D341Med (cell line): ENCODE measurements at places on chromosomes 11 and 22.

- DNase-seq = no peak
Measured at GRCh38 chr22:44191036-44191454, 10.3 kb downstream of the PARVG start.

DNA sequence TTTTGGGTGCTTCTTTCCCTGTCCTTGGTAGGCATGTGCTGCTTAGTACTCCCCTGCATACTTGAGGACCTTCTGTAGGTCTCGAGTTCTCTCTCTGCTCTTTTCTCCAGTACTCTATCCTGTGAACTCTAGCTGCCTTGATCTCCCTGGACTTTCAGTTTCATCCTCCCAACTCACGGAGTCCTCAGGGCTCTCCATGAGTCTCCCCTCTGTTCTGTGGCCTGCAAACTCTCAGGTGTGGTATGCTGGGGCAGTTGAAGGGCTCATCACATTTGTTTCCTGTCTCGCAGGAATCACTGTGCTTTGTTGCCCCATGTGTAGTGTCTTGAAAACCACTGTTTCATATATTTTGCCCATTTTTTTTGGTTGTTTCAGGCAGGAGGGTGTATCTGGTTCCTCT lies 3.3 kb upstream of the PACS1 start:
- DNase-seq = no peak

- no peak for DNase-seq
Measured at GRCh38 chr11:69881467-69882269, 62.5 kb upstream of the FGF3 start.

DNA sequence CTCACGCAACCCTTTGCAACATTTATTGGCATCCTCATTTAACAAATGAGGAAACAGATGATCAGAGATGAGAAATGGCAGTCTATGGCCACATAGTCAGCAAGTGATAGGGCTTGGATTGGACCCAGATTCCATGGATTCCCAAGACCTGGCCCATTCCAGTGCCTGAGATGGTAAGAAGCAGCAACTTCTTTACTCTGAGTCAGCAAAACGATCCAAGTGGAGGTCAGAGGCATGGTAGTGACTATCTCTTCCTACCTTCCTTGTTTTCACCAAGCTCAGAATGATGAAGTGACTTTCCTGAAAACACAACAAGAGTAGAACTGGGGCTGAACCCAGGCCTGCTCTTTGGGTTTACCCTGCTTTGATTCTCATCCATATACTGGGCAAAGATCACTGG lies 293.1 kb downstream of the TENM4 start:
- DNase-seq = no peak

GRCh38 chr22:45642986-45643385 lies 28.6 kb upstream of the ATXN10 start:
- no peak for DNase-seq

- no peak for DNase-seq
Measured at GRCh38 chr22:42880815-42881214, 23.7 kb upstream of the ARFGAP3 start.

GRCh38 chr11:72673284-72673942 lies 809 bp downstream of the PDE2A start:
- DNase-seq = no peak

DNA sequence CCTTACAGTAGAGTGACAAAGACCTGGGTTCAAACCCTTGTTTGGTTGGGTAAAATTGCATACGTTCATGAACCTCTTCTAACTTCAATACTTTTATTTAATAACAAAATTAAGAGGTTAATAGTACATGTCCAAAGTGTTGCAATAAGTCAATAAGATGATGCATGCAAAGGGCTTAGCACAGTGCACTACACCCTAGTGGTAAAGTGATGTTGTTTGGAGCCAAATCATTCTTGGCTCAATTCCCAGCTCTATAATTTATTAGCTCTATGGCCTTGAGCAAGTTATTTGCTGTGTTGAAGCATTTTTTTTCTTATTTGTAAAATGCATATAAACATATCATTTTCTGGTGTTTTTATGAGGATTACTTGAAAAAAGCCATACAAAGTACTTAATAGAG lies 945.3 kb downstream of the LRRC4C start:
- DNase-seq = no peak

DNA sequence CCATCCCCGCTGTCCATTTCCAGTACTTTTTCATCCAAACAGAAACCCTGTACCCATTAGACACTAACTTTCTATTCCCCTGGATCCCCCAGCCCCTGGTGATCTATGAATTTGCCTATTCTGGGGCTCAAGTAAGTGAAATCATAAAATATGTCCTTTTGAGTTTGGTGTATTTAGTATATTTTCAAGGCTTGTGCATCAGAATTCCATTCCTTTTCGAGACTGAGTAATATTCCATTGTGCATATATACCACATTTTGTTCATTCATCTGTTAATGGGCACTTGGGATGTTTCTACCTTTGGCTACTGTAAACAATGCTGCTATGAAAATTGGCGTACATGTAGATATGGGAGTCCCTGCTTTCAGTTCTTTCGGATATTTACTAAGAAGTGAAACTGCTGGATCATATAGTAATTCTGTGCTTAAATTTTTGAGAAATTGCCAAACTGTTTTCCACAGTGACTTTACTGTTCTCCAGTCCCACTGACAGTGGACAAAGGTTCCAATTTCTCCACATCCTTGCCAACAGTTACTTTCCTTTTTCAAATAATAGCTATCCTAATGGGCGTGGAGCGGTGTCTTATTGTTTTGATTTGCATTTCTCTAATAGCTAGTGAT lies 16.1 kb downstream of the APLP2 start:
- no peak for DNase-seq

DNA sequence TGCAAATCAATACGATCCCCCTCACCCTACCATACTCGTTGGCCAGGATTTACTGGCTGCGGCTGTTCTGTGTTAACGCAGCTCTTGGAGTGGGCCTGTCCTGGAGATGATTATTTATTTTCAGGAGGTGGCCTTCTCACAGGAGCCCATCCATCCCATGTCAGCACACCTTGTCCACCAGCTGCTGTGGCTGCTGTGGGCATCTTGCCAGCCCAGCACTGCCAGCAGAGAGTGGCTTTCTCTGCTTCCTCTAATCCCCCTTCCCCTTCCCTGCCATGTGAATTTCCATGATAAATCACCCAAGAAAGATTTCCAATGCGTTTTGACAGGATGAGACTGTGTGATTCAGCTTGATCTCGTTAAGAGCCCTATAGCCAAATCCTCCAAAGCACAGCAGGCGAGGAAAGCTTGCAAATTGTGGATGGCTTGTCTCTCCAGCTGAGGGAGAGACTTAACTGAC lies 309.1 kb upstream of the C11orf87 start:
- peak; percentile 66 for DNase-seq

DNA sequence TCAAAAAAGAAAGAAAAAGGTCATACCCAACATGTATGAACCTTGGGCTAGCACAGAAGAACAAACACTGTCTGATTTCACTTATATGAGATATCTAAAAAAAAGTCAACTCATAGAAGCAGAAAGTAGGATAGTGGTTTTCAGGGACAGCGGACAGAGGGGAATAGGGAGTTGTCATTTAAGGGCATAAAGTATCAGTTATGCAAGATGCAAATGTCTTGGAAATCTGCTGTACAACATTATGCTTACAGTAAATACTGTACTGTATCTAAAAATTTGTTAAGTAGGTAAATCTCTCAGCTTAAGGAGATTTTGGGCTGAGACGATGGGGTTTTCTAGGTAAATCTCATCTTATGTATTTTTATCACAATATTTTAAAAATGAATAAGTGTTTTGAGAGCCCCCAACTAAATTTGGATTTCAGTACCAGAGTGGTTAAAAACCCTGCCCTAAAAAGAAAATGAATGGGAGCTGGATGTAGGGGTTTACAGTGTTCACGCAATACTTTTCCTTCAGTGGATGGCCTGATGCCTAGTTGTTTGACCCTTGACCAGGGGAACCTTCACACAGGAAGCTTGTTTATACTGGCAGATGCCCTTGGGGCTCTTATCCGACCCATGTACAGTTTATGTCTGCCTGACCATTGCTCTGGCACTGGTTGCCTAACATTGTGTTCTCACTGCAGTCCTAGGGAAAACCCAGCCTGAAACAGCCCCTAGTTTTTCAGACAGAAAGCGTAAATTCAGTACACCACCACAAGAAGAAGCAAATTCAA lies 34.8 kb downstream of the SLC22A9 start:
- no peak for DNase-seq

DNA sequence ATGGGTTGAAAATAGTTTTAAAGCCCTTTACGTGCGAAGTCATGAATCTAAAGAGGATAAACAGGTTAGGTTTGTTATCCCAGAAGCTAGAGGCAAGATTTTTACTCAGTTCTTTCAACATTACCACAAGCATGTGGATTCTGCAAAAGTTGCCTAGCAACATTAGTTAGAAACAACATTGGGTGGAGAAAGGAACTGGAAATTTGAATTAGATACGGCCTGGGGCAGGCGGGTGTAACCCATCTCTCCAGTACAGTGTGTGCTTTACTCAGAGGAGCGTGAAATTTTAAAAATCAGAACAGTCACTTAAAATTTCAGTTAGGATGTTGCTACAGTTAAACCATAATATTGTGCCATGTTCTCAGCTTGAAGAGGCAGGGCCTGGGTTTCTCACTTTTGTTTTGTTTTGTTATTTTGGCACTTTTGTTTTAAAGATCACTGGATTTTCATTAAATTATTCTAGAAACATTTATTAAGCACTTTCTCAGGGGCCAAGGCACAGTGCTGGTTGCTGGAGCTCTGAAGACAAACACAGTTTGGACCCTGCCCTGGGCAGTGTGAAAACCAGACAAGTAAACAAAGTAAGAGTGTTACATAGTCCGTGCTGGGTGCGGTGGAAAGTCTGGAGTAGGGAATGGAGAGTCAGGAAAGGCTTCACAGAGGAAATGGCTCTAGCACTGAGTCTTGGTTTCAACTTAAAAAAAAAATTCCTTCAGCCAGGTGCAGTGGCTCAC lies 4.4 kb upstream of the WEE1 start:
- DNase-seq = no peak

- no peak for DNase-seq
Measured at GRCh38 chr11:115180272-115180671, 323.9 kb downstream of the CADM1 start.

DNA sequence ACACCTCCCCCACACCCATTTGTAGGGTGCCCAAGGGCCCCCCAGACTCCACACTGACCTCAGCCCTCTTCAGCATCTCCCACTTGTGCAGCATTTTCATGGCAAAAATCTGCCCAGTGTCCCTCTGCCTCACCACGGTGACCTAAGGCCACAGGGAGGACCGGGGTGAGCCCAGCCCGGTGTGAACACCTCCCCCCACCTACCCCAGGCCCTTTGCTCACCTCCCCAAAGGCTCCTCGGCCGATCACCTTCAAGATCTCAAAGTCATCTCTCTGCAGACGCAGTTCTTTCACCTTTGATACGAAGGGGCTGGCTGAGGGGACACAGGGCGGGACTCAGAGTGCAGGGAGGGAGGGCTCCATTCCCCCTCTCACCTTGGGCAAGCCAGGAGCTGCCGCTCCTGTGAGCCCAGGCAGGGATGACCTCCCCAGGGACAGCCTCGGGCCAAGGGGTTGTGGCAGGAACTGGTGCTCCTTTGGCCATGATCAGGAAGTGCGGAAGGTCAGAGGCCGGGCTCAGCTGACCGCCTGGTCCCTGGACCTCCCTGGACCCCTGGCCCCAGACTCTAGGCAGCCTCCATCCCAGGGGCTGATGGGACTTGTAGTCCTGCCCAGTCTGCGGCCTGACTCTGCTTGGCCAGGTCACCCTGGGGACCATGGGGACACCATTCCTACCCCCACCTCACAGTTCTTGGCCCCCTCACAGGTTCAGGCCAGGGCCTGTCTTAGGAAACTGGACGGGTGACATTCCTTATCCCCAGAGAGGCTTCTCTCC lies 2.7 kb downstream of the CDC42BPG start:
- no peak for DNase-seq

GRCh38 chr11:44627911-44628729 lies 62.7 kb downstream of the CD82 start:
- DNase-seq = peak; percentile 13
